BE2C (cell line): ENCODE measurements at places on chromosomes 5 and 9.
A peak's percentile ranks its signal among the peaks of the same experiment; 100 is the strongest.

DNA sequence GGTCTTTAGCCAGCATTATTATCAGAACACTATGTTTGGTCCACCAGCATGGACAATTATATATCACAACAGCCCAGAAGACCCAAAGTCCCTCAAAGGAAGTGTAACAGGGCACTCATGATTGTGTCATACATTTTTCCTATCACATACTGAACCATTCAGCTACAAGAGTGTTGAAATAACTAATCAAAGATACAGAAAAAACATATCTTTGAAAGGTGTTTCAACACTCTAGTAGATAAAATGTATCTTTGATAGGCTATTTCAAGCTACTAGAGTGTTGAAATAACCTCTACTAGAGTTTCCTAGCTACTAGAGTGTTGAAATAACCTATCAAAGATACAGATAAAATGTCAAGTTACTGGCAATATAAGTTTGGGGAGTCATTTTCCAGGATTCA is 545.0 kb downstream of the PRR16 start:
- no peak for DNase-seq

GRCh38 chr9:136566901-136567300 is 21.1 kb upstream of the NOTCH1 start:
- DNase-seq, result no peak

DNA sequence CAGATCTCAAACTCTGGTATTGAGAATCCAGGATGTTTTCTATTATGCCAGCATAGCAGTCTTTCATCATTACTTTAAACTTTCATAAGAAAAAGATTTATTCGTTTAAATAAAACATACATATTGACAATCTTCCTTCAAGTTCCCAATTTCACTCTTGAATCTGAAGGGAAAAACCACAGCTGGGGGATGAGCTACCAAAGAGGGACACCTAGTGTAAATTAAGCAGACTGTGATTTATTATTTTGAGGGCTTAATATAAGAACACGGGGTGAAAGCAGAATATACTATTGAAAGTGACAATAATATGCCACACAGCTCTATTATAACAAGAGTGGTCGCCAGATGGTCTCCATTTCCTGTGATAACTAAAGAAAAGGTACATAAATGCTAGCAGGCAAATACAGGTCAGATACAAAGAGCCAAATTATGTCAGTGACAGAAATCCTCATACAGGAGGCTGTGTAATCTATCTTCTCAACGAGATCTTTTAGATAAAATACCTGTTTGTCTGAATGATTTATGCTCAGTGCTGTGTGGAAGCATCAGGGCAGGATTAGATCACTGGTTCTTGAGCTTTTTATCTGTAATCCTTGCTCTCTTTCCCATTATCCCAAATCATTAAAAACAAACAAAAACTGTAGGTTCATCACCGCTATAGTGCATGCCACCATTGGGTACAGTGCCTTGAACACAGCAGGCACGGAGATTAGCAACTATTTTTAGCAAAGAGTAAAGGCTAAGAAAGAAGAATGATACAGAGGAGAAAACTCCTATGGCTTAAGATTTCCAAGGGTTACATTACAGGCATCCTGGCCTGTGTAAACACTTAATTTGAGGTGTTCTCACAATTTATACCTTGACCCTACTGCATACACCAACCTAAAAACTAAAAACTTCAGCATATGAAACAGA is 116.6 kb downstream of the DROSHA start:
- DNase-seq, result no peak

GRCh38 chr9:117278471-117279035 is 136.3 kb downstream of the ASTN2 start:
- peak; percentile 68 for DNase-seq

- no peak for DNase-seq
These were observed 83.1 kb downstream of the COL27A1 start for GRCh38 chr9:114238472-114238871.

DNA sequence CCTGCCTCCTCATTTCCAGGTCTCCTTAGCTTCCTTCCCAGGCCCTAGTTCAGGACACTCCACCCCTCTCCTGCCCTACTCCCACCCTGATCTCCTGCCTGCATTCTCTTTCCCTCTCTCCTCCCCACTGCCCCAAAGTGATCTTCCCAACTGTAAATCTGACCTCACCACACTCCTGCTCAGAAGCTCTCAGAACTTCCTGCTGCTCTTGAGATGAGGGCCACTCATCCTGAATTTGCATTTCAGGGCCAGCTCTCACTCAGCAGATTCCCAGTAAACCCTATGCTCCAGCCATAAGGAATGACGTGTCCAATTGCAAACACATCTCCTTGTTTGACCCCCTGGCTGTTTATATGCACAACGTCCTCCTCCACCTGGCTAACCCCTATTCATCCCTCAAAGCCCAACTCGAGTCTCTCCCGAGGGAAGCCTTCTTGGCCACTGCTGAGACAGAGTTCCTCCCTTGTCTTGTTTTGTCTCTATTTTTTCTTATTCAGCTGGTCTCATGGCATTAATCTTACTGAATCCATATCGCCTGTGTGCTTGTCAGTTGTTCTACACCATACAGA is 95.0 kb downstream of the NSG2 start:
- no peak for DNase-seq

DNA sequence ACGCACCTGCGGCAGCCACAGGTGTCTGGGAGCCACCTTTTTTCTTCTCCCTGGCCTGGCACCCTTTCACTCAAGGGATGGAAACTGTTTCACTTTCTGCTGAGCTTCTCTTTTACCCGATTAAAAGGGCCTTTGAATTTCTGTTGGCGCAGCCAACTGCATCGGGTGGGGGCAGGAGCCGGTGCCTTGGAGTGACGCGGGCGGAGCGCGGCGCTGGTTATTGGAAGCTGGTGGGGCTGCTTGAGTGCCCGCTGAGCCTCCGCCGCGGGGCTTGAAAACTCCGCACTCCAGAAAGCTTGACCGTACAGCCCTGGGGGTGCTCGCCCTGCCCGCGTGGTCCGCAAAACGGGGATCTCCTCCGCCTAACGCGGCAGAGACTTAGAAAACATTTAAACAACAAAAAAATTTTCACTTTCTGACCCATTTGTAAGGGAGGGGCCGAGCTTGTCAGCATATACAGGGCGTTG is 52.0 kb upstream of the TJP2 start:
- peak; percentile 40 for DNase-seq

GRCh38 chr5:124652514-124652819 is 94.0 kb downstream of the ZNF608 start:
- DNase-seq, result no peak

GRCh38 chr5:94830520-94830919 is 212.1 kb downstream of the SLF1 start:
- peak; percentile 10 for DNase-seq

DNA sequence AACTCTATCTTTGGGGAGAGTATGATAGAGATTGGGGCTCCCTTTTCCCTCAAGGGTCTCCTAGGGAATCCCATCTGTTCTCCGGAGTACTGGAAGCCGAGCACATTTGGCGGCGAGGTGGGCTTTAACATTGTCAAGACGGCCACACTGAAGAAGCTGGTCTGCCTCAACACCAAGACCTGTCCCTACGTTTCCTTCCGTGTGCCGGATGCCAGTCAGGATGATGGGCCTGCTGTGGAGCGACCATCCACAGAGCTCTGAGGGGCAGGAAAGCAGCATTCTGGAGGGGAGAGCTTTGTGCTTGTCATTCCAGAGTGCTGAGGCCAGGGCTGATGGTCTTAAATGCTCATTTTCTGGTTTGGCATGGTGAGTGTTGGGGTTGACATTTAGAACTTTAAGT is 21.5 kb downstream of the PTGS1 start:
- DNase-seq, result no peak

DNA sequence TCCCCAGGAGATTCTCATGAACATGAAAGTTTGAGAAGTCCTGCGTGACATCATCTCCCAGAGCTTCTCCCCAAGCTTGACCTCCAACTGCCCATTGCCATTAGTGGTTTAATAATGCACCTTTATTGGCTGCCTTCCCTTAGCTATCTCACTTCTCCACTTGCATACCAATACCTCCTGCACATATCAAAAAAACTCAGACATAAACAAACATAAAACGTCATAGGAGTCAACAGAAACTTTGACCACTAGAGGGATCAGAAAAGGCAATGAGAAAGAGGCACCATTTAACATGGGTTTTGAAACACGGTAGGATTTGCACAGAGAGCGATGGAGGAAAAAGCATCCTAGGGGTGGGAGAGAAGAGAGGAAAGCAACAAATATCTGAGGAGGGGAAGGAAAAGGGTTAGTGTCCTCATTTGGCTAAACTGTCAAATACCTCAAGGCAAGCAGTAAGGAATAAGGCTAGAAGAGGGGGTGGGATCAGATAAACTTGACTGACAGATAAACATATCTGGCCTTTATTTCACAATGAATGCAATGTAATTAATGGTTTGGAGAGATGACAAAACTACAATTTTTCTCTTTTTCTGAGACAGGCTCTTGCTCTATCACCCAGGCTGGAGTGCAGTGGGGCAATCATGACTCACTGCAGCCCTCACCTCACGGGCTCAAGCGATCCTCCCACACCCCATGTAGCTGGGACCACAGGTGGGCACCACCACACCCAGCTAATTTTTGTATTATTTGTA is 27.0 kb downstream of the GNAQ start:
- DNase-seq, result no peak

- no peak for DNase-seq
These were observed 26.4 kb downstream of the TRIM14 start for GRCh38 chr9:98092613-98092931.

GRCh38 chr5:18334949-18335348 is 700.7 kb downstream of the TAF11L14 start:
- DNase-seq, result no peak

GRCh38 chr5:172837640-172838039 is 3.6 kb downstream of the ERGIC1 start:
- no peak for DNase-seq

DNA sequence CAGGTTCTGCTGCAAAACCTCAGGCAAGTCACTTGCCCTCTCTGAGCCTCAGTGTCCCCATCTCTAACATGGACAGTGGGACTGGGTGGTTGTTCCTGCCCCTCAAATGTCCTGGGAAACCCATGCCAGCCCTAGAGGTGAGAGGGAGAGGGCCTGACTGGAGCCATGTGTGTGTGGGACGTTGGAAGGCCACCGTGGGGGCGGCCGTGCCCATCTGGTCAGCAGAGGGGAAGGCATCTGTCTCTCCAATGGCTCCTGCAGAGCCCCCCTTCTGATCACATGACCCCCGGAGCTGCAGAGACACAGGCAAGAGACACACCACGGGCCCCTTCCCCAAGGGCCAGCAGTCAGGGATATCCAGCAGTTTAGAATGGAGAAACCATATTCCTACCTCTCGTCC is 1.7 kb downstream of the DNM1 start:
- DNase-seq, result no peak

- DNase-seq, result no peak
These were observed 45.2 kb downstream of the CYSTM1 start for GRCh38 chr5:140220032-140220697.

GRCh38 chr5:4987431-4987830 is 152.7 kb upstream of the ADAMTS16 start:
- DNase-seq, result no peak

DNA sequence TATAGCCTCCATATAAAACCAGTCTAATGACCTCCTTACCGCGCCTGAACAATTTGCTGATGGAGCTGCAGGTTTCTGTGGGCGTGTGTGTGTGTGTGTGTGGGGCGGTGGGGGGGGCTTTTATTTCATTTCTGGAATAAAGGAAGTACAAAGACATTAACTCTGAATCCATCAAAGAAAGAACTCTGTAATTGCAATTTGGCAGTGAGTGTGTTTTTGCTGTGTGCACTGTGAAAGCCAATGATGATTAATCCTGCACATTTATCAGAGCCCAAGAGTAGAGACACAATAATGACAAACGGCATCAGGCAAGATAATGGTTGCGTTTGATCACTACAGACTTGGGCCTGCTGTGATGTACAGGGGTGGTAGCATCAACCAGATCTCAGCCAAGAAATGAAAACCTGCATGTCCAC is 29.3 kb upstream of the NDFIP1 start:
- DNase-seq, result peak; percentile 63

GRCh38 chr5:2537378-2538145 is 213.9 kb downstream of the IRX2 start:
- no peak for DNase-seq

DNA sequence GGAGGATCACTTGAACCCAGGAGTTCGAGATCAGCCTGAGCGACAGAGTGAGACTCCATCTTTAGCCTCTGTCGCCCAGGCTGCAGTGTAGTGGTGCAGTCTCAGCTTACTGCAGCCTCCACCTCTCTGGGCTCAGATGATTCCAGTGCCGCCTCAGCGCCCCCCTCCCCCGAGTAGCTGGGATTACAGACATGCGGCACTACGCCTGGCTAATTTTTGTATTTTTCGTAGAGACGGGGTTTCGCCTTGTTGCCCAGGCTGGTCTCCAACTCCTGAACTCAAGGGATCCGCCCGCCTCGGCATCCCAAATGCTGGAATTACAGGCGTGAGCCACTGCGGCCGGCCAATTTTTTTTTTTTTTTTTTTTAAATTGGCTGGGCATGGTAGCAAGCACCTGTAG is 2.3 kb upstream of the HSPA9 start:
- DNase-seq, result no peak

DNA sequence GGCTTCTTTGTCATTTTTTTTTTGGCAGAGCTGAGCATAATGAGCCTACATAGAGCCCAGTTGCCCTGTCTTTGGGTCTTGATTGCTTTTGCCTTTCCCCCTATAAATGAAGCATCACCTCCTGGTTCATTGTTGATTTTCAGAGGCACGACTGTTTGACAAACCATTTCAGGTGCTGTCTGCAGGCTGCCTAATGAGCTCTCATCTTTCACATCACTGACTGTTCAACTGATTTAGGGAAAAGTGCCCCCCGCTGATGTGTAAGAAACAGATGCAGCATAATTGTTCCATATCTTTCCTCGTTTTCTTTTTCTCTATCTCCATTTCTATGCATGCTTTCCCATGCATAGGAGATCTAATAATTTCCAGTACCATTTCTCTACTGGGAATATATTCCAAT is 338.6 kb downstream of the TMEM38B start:
- DNase-seq, result no peak

GRCh38 chr5:161373345-161373707 is 173.2 kb downstream of the GABRB2 start:
- DNase-seq, result no peak

GRCh38 chr5:108629779-108630528 is 117.7 kb upstream of the FER start:
- DNase-seq, result no peak

GRCh38 chr9:27377811-27378456 is 81.0 kb upstream of the EQTN start:
- no peak for DNase-seq

- no peak for DNase-seq
These were observed 779 bp upstream of the CTNNA1 start for GRCh38 chr5:138752341-138752950.

DNA sequence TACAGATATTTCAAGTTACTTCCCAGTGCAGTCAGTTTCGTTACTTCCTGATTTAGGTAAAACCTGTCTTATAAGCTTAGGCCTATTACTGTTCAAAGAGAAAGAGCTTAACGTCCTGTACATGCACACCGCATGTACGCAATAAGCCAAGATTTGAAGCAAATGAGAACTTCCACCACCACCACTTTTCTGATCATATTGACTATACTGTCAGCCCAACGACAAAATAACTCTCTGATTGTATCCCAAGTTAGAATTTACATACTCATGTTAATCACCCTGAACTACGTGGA is 5.1 kb downstream of the NFIB start:
- no peak for DNase-seq
